HepG2 (cell line): ENCODE measurements at places on chromosomes 1 and 21. TPM values are rescaled to one million over a fixed set of nuclear protein-coding genes. Genes with fewer than 3 reads are reported as not detected.

CSMD2 gene
- not detected in 2 replicates for polyA plus RNA-seq

C1orf185 gene
- not detected in 2 replicates for polyA plus RNA-seq

FCRL4 gene
- not detected in 2 replicates for polyA plus RNA-seq

EFCAB14 gene
- 12.4 and 13.4 TPM in 2 replicates for polyA plus RNA-seq

HSD3B1 gene
- not detected in 2 replicates for polyA plus RNA-seq

GPR3 gene
- 2.6 and 2.7 TPM in 2 replicates for polyA plus RNA-seq

MYBPH gene
- 0.04 TPM in 1 of 2 replicates, not detected in the other for polyA plus RNA-seq

PLA2G5 gene
- not detected in 2 replicates for polyA plus RNA-seq

TSPEAR gene
- 0.32 and 0.33 TPM in 2 replicates for polyA plus RNA-seq

RAB25 gene
- polyA plus RNA-seq, result 0.12 and 0.22 TPM in 2 replicates

KCNJ9 gene
- polyA plus RNA-seq, result not detected in 2 replicates

SPRR1A gene
- polyA plus RNA-seq, result not detected in 2 replicates

BTBD19 gene
- polyA plus RNA-seq, result 6.7 and 8.8 TPM in 2 replicates

PTPN22 gene
- polyA plus RNA-seq, result not detected in 2 replicates

GJA9 gene
- 0.08 TPM in 1 of 2 replicates, not detected in the other for polyA plus RNA-seq

S100A7 gene
- polyA plus RNA-seq, result not detected in 2 replicates

CDC20 gene
- polyA plus RNA-seq, result 39.5 and 57.9 TPM in 2 replicates

DNMT3L gene
- 0.75 and 1.4 TPM in 2 replicates for polyA plus RNA-seq

DCDC2B gene
- polyA plus RNA-seq, result not detected in 2 replicates

OR2T29 gene
- not detected in 2 replicates for polyA plus RNA-seq

OR2M7 gene
- polyA plus RNA-seq, result not detected in 2 replicates

KIF17 gene
- 0.44 and 0.52 TPM in 2 replicates for polyA plus RNA-seq

KLF17 gene
- not detected in 2 replicates for polyA plus RNA-seq

ST6GALNAC5 gene
- polyA plus RNA-seq, result not detected in 2 replicates

PCP4 gene
- not detected in 2 replicates for polyA plus RNA-seq

LIPI gene
- not detected in 2 replicates for polyA plus RNA-seq

FAM78B gene
- polyA plus RNA-seq, result 0.10 and 0.22 TPM in 2 replicates

ANGPTL1 gene
- 3.5 and 9.3 TPM in 2 replicates for polyA plus RNA-seq

GBP7 gene
- not detected in 2 replicates for polyA plus RNA-seq

NMNAT2 gene
- not detected in 2 replicates for polyA plus RNA-seq

LCE3E gene
- not detected in 2 replicates for polyA plus RNA-seq

LCE2C gene
- not detected in 2 replicates for polyA plus RNA-seq

SPATA45 gene
- 0.17 TPM in 1 of 2 replicates, not detected in the other for polyA plus RNA-seq
